Smooth muscle cell of the brain vasculature (primary cell): ENCODE measurements at places on chromosomes 2 and 18.

DNA sequence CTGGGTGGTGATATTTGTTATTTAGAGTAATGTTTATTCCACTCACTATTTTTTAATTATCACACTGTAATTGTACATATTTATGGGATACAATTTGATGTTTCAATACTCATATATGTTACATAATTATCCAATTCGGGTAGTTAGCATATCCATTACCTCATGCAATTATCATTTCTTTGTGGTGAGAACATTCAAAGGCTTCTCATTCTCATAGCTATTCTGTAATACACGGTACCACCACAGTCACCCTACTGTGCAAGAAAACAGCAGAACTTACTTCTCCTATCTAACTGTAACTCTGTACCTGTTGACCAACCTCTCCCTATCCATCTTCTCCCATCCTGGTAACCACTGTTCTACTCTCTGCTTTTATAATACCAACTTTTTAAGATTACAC is 4.6 kb downstream of the TBC1D8 start:
- DNase-seq, result no peak

DNA sequence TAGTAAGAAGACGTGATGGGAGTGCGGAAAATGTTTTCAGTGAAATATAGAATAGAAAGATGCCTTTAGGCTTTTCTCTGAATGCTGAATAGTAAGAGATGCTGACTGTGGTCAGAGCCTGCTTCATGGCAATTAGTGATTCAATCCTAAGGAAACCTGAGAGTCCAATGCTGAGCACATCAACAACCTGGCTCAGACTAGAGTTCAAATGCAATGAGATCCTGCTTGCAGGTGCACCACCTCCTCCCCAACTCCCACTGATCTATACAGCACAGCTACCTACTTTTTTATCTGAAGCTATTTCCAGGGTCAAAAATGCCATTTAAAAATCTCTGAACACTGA is 65.4 kb downstream of the AAK1 start:
- no peak for DNase-seq

DNA sequence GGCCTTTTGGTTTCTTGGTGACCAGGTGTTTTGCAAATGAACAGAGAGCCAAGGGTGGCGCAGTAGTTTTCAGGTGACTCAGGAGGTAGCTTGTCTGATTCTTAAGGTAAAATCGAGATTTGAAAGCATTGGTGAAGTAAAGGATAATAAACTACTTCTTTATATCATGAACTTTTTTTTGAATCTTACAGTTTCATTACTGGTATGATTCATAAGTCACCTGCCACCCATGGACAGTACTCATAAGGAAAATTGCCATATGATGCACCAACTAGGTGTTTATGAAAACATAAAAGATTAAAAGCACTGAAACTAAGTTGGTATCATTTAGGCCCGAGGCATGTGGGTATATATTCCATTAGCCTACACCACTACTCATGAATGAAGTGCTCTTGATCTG is 84.1 kb upstream of the MGAT5 start:
- DNase-seq, result no peak

- no peak for DNase-seq
These were observed 39.8 kb downstream of the GREB1 start for GRCh38 chr2:11573418-11574175.

DNA sequence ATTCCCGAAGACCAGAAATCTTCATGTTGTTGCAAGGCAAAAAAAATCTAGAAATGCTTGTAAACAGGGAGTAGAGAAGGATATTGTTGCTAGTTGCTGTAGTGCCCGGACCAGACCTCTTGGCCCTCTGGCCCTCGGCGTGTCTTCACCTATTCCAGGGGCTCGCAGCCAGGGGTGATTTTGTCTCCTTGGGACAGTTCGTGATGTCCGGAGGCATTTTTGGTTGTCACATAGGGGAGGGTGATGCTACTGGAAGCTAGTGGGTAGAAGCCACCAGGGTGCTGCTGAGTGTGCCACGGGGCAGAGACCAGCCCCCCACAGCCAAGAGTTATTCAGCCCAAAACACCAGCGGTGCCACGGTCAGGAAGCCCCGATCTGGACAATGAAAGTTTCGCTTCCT is 230.7 kb downstream of the GBX2 start:
- no peak for DNase-seq

- no peak for DNase-seq
These were observed 157.9 kb downstream of the ANKRD44 start for GRCh38 chr2:197152451-197153228.
